Stimulated activated CD8-positive, alpha-beta memory T cell treated with anti-CD3 and anti-CD28 coated beads, Interleukin-4, amount 100 ng/mL, for 1 hour (primary cell): ENCODE measurements at places on chromosomes 1 and 21.

- no peak for DNase-seq
Measured at GRCh38 chr1:42461196-42461595, 1.9 kb upstream of the CCDC30 start.

DNA sequence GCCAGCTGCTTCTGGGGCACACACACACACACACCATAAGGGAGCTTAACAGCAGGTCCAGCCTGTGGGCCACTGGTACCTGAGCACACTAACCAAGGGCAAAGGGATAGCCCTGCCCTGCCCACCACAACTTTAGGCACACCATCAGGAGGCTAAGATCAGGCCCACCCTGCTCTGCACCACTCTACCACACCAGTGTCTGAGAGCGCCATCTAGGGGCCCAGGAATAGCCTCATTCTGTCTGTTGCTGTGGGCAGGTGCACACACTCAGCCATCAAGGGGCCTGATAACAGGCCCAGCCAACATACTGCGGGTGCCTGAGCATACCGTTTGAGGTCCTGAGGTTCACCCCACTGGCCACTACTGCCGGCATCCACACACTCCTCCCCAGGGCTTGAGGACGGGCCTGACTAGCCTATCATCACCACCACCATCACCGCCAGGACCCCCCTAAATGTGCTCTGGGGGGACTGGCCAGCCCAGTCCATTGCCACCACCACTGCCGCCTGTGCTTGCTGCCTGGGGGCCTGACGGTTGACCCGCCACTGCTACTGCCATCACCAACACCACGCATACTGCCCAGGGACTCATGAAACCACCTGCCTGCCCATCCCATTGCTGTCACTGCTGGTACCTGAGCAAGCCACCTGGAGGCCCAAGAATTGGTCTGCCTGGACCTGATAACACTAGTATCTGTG lies 31.3 kb downstream of the NSL1 start:
- DNase-seq = no peak

DNA sequence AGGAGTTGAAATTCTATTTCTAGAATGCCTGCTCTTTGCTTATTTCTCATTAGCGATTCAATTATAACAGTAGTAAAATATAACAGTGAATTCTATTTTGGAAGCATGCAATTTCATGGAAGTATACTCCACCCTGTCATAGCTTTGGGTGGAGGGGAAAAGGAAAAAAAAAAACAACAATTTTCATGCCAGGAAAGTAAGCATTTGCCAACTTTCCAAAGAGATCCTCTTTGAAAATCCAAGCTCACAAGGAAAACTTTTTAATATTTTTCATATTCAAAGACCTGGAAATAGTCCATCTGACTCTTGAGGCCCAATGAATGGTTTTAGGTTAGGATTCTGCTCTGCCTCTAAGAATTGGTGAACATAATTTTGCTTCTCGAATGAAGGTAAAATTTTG lies 134.5 kb downstream of the PTPN14 start:
- DNase-seq = no peak

DNA sequence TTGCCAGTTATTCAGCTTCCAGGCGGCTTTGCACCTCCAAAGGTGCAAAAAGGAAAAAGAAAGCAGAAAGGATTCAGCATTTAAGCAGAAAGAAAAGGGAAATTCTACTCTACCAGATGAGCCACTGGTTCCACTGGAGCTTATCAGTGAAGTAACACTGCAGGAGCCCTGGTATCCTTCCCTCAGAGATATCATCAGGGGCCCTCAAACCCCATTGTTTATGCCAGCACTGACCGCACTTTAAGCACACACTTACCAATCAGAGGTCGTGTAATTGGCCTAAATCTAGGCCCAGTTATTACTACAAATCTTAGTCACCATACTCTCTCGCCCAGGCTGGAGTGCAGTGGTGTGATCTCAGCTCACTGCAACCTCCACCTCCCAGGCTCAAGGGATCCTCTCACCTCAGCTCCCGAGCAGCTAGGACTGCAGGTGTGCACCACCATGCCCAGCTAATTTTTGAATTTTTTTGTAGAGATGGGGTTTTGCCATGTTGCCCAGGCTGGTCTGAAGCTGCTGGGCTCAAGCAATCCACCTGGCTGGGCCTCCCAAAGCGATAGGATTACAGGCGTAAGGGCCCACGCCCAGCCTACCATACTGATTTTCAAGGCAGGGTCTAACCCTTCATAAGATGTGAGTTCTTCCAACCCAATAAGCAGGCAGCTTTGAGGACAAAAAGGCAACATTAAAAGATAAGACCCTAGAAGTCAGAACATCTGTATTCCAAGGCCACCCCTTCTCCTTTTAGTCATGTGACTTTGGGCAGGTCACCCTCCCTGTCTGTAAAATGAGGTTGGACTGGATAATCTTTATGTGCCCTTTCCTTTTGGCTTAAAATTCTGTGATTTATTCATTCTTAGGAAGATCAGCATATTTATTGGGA lies 125.3 kb downstream of the SYT2 start:
- no peak for DNase-seq
